ELR (cell line): ENCODE measurements at places on chromosomes 13 and 19.

DNA sequence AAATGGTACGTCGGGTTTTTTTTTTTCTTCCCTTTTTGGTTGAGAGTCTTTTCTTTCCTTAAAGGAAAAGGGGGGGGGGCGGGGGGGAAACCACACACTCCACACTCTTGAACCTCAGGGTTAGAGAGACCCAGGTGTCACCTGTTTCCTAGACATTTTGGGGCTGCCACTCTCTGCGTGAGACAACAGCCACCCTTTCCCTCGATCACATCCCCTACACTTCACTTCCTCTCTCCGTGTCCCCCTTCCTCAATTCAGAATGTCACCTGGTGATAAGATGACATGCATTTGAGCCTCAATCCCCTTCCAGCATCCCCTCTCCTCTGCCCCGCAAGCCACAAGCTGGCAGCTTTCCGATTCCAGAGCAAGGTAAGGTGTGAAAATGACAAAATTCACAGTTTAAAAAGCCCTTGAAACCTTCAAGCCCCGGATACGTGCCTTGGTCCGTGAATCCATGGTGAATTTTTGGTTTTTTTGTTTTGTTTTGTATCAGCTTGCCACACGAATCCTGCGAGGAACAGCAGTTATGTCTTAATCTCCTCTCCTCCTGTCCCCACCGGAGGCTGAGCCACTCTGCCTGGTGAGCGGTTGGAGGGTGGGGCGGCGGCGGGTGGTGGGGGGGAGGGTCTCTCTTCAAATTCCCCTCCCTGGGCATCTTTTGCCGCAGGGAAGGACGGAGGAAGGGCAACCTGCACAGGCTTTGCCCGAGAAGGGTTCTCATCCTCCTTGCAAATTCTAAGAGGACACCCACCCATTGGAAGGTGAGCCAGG is 4.2 kb downstream of the PTPRS start:
- DNase-seq: no peak

DNA sequence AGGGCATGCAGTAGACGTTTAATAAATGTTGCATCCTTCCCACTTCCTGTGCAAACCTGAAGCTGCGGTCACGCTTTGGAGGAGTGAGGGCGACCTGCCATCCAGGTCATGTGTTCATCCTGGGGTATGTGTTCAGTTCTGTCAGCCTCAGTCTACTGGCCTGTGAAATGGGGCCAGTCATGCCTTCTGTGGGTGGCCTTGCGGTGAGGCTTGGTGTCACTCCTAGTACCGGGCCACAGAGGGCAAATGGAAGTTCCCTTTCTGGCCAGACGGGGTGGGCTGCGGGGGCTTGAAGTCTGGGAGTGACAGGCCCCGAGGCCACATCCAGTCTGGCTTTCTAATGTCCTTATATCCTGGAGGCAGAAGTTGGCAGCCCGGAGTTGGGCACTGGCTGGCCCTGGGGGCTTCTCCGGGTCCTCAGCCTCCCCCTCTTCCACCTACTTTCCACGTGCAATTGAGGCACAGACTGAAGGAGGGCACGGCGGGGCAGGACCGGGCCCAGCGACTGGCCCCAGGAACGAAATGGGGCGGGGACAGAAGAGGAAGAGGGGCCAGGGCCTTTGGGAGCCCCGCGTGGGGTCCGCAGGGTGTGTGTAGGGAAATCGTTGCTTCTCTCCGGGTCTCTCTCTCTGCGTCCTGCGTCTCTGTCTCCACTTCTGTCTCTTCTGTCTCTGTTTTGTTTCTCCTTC is 11.1 kb downstream of the PDE4A start:
- DNase-seq: peak; percentile 14

- no peak for DNase-seq
Measured at GRCh38 chr19:18108897-18109296, 11.3 kb downstream of the MAST3 start.

DNA sequence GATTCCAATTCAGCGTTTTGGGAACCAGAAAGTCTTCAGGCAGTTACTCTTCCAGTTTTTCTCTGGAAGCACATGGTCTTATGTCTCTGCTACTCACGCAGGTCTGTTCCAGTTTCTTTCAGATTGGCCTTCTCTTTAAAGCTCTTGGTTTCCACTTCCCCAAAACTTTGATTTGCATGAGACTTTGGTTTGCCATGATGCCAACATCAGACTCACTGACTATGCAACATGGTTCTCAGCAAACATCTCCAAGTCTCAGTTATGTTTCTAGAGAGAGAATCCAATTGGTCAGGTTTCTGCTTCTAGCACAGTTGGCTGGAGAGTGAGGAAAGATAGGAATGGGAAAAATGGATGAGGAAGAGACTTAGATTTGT is 3.1 kb downstream of the AKAP11 start:
- DNase-seq: no peak

GRCh38 chr19:5132206-5132560 is 163.3 kb downstream of the KDM4B start:
- DNase-seq: no peak

GRCh38 chr13:95418946-95419345 is 117.7 kb upstream of the ABCC4 start:
- DNase-seq: no peak

GRCh38 chr19:10372690-10373089 is 7.7 kb downstream of the TYK2 start:
- no peak for DNase-seq

GRCh38 chr19:46840498-46840942 is 10.1 kb downstream of the AP2S1 start:
- DNase-seq: peak; percentile 71

DNA sequence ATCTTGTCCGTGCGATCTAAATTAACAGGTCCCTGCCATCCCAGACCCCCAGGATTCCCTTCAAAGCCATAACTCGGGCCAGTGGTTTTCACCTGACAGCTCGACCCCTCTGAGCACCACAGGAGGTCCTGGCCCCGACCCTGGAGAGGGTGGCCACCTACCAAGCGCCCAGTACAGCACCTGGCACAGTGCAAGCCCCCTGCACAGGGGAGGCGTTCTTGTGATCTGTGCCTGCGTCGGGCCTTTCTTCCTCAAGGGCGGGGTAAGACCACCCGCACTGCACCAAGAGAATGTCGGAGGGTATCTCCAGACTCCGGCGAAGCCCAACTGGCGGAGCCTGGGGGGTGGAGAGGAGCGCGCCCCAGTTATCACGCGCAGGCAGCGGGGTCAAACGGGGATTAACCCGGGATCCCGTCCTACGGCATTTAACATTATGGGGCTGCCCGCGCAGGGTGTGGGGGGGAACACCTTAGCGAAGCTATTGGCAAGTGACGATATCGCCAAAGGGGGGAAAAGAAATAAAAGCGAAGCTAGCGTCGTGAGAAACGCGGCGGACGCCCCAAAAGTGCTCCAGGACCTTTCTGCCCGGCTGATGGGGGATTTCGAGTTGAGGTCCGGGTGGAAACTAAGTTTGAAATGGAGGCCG is 1.3 kb upstream of the HNRNPL start:
- DNase-seq: peak; percentile 33

DNA sequence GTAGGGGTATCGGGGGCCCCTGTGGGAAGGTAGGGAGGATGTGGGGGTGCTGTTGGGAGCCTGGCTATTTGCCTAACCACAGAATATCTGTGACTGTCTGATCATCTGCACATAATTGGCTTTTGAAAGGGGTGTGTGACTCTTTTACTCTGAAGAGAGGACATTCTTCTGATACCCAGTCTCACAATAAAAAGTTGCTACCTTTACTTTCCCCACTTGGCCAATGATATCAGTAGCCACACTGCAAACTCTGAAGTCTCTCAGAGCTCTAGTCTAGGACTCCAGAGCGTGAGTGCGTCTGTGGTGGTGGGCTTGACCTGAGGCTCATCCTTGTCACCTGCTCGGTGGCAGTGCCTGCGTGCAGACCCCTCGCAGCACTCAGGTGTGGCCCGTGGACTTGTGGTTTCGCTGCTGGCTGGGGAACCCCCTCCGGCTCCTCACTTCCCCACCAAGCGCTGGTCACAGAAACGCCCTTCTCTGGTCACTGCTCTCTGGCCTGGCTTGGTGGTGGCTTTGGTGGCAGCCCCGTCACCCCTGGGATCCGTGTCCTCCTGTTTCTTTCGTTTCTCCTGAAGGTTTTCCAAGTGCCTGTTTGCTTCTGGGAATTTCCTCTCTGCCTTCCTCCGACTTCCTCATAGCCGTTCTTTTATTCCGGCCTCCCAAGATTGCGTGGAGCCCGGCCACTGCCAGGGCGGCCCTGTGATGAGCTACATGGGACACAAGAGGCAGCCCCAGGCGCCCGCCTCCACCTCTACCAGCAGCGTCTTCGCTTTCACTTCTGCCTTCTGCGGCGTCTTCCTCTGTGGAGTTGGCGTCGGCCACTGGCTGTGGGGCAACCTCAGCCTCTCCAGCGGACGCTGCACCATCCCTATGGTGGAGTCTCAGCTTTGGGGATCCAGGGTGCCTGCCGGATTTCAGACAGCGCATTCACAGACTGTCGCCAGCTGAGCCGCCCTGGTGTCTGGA is 78.0 kb downstream of the ATP11A start:
- no peak for DNase-seq

DNA sequence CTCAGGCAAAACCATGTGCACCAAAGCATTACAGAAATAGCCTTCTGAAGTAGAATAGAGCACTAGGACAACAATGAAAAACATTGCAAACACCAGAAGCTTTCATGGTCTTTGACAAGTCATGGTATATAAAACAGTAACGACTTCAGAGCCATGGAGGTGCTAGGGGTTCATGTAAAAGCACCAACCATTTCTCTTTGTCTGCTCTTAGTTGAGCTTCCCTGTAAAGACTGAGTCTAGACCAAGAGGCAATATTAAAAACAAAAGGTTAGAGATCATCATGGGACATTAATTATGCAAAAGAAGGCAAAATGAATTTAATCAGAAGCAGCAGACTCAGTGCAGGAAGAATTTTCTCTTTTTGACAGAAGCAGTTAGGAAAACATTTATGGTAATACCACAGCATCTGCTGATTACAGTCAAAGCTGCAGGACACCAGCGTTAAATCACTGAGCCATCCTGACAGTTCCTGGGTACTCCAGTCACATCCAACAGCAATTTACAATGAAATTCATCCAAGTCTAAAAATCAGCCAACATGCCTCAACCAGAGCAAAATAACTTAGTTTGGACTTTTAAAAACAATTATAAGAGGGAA is 476.8 kb downstream of the DIAPH3 start:
- no peak for DNase-seq

- no peak for DNase-seq
Measured at GRCh38 chr13:107203146-107203847, 635.4 kb upstream of the ARGLU1 start.

- peak; percentile 77 for DNase-seq
Measured at GRCh38 chr13:113153810-113154748, 4.4 kb upstream of the PROZ start.

GRCh38 chr13:22793598-22794134 is 387.1 kb upstream of the SGCG start:
- DNase-seq: no peak

DNA sequence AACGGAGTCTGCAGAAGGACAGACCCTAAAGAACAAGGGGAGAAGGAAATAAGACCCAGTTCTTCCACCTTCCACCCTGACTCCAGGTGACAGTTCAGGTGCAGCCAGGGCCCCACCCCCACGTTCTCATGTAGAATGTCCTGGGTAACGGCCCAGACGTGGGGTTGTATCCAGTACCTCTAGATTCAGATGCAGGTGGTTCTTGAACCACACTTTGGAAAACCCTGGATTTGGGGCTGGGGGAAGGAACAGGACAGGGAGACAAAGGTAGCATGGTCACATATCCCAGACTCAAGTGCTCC is 2.2 kb downstream of the DMPK start:
- DNase-seq: no peak

GRCh38 chr13:74696148-74696922 is 562.1 kb upstream of the KLF12 start:
- no peak for DNase-seq

GRCh38 chr19:35629332-35629633 is 447 bp downstream of the RBM42 start:
- DNase-seq: no peak

DNA sequence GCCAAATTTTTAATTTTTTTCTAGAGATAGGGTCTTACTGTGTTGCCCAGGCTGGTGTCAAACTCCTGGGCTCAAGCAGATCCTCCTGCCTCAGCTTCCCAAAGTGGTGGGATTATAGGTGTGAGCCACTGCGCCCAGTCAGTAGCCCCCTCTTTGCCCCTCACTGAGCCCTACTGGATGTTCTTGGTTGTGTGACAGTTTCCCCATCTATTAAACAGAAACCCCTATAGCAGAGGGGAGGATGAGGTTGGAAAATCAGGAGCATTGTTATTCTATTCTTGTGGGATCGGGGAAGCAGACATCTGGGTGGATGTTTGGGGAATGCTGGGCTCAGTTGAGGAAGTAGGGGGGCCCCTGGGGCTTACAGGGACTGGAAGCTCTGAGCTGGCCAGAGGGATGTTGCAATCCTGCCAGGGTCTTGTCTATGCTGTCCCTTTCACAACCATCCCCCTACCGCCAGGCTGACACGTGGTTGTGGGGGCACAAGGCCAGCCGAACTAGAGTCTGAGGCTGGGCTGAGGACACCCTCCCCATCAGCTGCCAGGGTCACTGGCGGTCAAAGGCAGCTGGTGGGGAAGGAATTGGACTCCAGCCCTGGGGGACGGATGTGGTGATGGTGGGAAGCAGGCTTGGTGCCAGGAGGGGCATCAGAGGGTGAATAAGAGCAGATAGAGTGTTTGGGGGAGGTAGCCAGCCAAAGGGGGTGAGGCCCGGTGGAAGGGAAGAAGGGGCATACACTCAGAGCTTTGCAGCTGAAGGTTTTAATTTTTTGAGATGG is 10.9 kb downstream of the APOC1 start:
- peak; percentile 35 for DNase-seq

DNA sequence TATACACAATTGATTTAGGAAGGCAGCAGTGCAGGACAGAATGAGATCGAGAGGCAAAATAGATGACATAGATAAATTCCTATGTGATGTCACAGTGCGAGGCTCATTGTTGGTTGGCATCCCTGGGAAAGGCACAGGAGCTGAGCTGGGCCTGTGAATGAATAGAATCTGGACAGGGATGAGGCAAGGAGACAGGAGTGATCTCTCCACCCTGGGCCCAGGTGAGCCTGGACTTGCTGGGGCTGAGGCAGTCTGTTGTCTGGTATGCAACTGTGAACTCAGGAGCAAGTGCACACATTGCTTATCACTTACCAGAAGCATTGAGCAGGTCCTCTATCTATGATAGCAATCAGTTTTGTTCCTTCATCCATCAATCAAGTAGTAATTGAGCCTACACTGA is 48.2 kb upstream of the ESD start:
- no peak for DNase-seq

DNA sequence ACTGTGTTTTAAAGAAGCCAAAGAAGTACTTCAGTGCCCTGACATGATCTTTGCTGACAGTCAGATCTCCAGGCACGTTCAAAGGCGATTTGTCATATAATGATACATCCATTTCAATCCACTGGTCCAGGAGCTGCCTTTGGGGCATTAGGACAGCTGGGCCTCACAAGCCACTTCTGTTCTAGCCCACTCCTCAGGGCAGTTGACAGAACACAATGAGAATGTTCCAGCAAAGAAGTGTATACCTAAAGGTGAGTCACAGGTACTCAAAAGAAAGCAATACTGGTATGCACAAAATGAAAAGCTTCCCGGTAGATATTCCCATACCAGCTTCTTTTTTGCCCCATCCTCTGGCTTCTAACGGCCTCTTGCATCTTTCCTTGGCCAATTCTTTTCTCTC is 12.5 kb upstream of the MAP3K10 start:
- no peak for DNase-seq

GRCh38 chr13:22262001-22262885 is 591.4 kb downstream of the FGF9 start:
- no peak for DNase-seq
